Activated naive CD8-positive, alpha-beta T cell treated with anti-CD3 and anti-CD28 coated beads, Interleukin-2, amount 50 U/mL, for 16 hours (primary cell): ENCODE measurements at places on chromosomes 7 and 10.

DNA sequence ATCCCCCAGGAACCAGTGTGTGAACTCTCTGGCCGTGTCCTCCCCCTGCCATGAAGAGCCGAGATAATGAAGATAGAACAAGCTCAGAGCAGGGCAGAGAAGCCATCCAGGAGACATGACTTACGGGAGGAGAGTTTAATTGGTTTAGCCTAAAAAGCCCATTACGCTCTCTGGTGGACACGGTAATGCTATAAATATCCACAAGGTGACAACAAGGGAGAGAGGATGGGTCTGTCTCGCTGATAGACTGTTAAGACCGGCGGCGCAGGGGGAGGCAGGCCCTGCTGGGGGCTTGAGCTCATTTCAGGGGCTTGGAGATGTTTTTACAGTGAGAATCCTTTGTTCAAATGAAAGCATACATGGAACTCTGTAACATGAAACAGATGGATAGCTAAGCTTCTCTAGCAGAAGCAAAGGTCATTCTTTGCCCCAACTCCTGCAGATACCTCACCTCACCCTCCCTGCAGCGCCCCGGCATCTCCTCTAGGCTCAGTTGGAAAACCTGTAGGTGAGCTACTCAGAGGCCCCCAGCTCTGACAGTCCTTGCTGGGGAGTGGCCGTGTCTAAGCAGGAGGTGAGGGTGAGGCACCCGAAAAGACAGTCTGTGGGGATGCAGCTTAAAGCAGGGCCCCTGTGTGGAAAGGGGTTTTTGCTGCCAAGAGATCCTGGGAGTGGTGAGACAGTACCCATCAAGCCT lies 40.8 kb upstream of the LOXL4 start:
- no peak for DNase-seq

DNA sequence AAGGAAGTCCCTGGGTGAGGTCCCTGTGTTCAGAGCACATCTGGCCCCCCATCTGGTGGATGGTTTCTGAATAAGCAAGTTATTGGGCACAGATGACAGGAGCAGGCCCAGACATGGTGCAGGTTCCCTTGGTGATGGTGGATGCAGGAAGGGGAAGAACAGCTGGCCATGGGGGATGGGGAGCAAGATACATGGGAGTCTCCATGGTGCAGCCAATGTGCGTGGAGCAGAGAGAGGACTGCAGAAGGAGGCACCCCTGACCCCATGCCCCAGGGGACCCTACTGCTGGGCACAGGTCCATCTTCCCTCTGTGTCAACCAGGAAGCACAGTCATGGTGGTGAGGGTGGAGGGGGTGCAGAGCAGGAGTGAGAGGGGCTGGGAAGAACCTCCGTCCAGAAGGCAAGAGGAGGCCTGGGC lies 43.8 kb upstream of the RABGEF1 start:
- no peak for DNase-seq

GRCh38 chr7:100157334-100158228 lies 942 bp downstream of the TRAPPC14 start:
- DNase-seq = no peak

DNA sequence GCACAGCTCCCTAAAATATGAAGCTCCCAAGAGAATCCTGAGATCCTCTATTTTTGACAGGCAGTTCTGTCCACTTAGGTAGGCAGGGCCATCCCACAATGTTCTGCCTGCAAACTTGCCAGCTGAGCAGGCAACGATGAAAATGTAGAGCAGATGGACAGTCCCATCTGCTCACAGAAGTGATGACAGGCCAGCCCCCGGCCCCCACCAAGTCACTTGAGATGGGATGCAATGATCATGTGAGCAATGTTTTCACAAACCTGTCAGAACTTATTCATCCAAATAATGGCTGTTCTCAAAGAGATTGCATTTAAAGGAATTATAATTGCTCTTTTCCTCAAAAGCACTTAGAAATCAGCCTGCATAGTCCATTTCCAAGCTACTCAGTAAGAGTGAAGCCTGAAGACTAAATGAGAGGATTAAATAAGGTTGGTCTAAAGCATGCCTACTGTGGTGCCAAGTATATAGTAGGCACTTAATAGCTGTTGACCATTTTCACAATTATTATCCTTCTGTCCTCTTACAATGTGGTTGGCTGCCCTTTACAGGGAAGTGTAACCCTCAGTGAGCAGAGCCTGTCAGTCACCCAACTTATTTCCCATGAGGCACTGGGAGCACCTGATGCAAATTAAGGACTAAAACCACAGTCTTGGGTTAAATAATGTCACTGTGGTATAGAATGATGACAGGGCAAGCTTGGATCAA lies 301.2 kb downstream of the FGFR2 start:
- DNase-seq = no peak

DNA sequence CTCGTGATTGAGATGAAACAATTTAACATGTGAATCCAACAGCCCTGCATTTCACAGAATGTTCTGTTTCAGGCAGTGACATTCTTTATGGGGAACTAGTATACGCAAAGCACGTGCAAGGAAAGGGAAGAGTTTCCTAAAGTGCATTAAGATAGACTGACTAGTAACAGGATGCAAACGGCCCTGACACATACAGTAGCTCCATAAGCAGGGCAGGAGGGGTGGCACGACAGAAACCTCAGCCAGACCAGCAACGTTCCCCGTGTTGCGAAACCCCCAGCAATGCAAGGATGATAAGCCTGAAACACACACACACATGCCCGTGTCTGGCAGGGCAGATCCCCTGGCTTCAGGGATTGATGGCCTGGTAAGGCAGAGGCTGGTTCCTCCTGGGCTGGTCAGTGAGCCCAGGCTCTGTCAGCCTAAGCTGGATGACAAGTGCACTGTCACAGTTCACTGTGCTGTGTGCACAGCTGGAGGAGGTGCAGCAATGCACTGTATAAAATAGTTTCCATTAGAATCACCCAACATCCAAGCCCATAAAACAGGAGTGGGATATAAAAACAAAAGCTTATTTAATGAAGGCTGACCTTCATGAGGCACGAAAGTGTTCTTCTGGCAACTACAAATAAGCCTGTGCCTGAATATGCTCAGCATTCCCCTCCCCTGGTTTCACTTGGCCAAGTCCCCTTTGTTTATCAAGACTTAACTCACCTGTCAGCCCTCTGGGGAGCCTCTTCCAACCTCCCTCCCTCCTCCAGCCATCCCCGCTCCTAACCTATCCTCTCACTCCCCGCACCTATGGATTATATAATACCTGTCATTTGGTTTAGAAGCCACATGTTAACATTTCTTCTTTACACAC lies 88.8 kb downstream of the GSAP start:
- no peak for DNase-seq

GRCh38 chr10:125778556-125778955 lies 2.9 kb upstream of the MMP21 start:
- DNase-seq = no peak

- DNase-seq = no peak
Measured at GRCh38 chr7:113179313-113179712, 61.0 kb upstream of the SMIM30 start.

DNA sequence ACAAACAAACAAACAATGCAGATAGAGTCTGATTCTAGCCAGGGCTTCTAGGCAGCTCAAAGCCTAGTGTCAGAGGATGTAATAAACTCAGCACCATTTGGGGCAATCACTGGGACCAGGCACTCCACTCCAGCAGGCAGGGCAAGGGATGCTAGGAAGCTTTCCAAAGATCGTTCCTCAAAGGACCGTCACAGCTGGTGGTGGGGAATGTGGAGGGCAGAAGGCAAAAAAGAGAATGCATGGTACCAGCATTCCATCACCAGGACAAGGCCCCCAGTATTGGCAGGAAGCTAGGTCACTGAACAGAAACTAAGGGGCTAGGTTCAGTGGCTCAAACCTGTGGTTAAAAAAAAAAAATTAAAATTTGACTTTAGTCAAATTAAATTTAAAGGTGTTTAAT lies 94.2 kb downstream of the CUL2 start:
- DNase-seq = no peak

DNA sequence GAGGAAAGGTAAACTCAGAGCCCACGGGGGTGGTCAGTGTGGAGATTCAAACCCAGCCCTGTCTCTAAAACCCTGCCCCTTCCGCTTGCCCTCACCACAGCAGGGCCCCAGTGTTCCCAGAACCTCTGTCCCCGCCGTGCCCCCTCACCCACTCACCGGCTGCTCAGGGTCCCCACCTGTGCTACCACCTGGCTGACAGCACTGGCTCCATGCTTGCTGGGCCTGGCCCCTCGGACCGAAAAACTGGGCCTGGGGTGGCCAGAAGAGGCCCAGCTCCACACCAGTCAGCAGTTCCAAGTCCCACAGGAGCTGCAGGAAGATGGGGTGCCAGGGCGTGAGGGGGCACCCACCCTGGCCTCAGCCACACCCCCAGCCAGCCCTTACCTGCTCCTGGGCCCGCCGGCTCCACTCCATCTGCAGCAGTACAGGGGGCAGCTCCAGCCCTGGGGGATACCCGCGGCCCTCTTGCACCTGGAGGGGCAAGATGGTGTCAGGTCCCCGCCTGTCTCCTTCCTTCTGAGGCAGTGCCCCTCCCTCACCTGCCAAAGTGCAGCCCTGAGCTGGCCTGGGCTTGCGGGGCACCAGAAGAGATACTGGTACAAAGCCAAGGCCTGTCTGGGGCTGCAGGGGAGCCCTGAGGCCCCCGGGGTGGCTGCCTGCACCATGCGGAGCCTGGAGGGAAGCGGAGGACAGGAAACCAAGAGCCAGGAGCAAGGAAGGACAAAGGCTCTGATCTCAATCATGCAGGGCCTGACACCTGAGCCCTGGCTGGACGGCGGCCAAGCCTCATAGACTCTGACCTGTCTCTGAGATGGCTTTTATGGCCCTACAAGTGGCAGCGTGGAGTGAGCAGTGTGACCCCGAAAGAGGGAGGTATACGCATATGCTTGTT lies 11.7 kb downstream of the ATP6V1F start:
- DNase-seq = no peak

DNA sequence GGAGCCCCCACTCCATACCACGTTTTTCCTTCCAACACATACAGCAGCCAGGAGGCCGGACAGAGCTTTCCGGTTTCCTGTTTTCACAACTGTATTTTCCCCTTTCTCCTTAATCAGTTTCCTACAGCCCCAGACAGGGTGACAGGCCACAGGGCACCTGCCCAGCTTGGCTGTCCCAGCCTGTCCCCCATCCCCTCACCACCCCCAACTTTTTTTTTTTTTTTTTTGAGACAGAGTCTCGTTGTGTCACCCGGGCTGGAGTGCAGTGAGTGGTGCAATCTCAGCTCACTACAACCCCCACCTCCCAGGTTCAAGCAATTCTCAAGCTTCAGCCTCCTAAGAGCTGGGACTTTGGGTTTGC lies 10.3 kb upstream of the HSPB1 start:
- DNase-seq = no peak

DNA sequence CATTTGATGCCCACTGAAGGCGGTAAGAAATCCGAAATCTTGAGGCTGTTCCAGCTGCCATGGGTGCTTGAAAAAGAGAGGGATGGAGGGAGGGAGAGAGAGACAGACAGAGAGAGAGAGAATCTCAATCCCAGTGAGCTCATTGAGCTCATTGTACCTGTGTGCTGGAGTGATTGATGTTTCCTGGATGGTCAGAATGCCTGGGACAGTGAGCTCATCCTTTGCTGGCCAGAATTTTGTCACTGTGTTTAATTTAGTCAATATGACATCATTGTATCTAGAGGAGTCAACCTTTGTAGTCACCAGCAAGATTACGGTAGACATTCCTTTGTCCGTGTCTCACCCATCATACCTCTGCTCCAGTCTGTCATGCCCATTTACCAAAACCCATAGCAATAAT lies 625.4 kb upstream of the POM121L12 start:
- DNase-seq = no peak

DNA sequence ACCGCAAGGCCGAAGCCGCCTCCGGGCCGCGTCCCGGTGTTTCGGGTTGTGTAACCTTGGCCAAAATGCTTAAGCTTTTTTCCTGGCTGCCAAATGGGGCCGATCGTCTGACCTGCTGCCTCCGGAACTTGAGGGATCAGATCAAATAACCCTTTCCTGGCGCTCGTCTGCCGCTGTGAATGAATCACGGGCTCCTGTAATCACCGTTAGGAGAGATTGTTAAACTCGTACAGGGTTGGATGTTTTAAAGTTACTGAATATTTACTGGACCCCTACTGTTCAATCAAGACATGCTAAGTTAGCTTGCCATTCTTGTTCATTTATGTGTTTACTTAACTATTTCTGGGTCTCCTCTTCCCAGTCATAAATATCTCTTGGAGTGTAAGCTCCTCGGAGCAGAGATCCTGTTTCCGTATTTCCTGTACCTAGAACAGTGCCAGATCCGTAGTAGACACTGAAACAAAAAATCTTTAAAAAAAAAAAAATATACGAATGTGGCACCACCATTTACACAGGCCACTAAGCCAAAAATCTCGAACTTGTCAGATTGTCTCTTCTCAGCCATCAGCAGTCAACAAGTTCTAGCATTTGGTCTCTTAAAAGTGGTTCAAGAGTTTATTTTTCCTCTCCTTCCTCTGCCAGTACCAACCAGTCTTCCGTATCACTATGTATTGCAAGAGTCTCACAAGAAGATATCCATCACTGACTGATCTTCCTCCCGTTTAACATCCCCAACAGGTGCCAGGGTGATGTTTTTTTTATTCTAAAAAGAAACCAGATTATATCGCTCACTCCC lies 650 bp upstream of the TM9SF3 start:
- no peak for DNase-seq

- DNase-seq = no peak
Measured at GRCh38 chr10:97748116-97748515, 11.2 kb downstream of the ZFYVE27 start.
